ENCODE measurements at places on chromosomes 3 and 15.

- DNase-seq = peak; percentile 12
These were observed 3.9 kb downstream of the TOMM70 start for GRCh38 chr3:100396967-100397366.

DNA sequence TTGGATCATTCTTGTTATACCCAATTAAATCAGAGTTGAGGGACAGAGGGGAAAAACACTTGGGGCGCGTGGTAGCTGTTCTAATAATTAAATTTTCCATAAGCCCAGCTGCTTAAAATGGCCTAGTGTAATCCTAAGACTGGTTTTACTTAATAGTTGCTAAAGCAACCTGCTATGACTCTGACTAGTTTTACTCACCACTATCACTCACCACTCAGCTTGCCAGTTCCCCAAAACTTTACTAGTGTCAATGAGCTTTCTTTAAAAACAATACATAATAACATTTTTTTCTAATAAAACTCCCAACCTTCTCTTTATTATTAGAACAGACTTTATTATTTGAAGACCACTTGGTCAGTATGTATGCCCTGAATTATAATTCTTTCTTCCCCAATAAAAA is 49.6 kb downstream of the ECT2 start:
- no peak for DNase-seq

DNA sequence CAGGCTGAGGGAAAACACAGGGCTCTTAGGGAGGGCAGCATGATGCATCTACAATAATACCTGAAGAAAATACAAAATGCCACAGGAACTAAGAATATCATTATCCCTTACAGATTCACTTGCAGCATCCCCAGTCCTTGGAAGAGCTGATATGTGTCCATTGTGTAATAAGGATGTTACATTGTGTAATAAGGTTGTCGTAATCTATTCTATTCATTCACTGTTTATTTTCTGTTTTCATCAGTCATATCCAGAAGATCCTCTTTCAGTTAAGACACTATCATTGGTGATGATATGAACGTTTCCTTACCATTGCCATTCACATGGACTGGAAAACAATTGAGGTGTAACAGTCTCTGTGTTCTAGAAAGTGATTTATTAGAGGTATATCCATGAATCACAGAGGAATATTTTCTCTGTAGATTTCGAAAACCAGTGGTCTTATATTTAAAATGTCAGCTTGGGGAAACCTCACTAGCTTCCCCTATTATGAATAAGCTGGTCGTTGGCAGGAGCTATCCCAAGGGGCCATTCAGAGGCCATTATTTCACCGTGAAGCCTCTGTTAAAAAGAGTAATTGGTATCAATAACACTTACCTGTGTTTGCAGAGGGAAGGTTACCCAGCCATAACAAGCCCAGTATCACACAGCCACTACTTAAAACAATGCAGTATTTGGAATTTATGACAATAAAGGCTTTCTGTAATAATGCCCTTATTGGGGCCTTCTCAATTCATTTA is 241.1 kb downstream of the ZNF385D start:
- no peak for DNase-seq

- DNase-seq = no peak
These were observed 134.0 kb downstream of the CMSS1 start for GRCh38 chr3:99951701-99952100.

GRCh38 chr3:152198665-152199064 is 70.1 kb upstream of the MBNL1 start:
- no peak for DNase-seq

Measured in adrenal gland (tissue), 19 donors.